ENCODE measurements at places on chromosomes 16 and 17. TPM values are rescaled to one million over a fixed set of nuclear protein-coding genes. Genes with fewer than 3 reads are reported as not detected.
A peak's percentile ranks its signal among the peaks of the same experiment; 100 is the strongest.

- no peak for DNase-seq
- no peak overlapping the region for H3K4me3 ChIP-seq
- no peaks in the 10 kb centered on the region for H3K4me1 ChIP-seq
- no peaks in the 10 kb centered on the region for H3K36me3 ChIP-seq
- H3K27ac ChIP-seq, result no peak overlapping the region
Measured at GRCh38 chr17:48299760-48300159, 130.3 kb downstream of the SKAP1 start.

The BICDL2 gene
- total RNA-seq, result not detected

The CFAP119 gene
- 9.6 TPM for total RNA-seq

The SGCA gene
- total RNA-seq, result 7.8 TPM

- no peak within 1 kb of the TSS for H3K4me3 ChIP-seq
- no peak for DNase-seq
- peaks cover 26% of the 10 kb centered on the region for H3K4me1 ChIP-seq
- no peak within 1 kb of the TSS for H3K27ac ChIP-seq
Measured at GRCh38 chr17:48728232-48729231, at the start of gene HOXB13. HOXB13 (minus strand) TSS chr17:48728750; CDS start chr17:48728593, 157 bp downstream.

DNA sequence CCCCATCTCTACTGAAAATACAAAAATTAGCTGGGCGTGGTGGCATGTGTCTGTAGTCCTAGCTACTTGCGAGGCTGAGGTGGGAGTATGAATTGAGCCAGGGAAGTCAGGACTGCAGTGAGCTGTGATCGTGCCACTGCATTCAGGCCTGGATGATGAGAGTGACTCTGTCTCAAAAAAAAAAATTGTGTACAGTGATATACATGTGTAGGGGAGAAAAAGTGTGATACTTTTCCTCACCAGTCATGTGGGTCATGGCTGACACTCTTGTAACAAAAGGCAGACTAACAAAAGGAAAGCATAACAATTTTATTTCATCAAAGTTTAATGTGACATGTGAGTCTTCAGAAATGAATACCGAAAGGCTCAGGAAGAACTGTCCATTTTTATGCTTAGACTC, 2.0 kb upstream of the ABCC12 start:
- no peak overlapping the region for H3K27ac ChIP-seq
- no peaks in the 10 kb centered on the region for H3K27me3 ChIP-seq

The CDH8 gene
- 0.22 TPM for total RNA-seq

The NACA2 gene
- not detected for total RNA-seq

The NMRAL1 gene
- 55.5 TPM for total RNA-seq

DNA sequence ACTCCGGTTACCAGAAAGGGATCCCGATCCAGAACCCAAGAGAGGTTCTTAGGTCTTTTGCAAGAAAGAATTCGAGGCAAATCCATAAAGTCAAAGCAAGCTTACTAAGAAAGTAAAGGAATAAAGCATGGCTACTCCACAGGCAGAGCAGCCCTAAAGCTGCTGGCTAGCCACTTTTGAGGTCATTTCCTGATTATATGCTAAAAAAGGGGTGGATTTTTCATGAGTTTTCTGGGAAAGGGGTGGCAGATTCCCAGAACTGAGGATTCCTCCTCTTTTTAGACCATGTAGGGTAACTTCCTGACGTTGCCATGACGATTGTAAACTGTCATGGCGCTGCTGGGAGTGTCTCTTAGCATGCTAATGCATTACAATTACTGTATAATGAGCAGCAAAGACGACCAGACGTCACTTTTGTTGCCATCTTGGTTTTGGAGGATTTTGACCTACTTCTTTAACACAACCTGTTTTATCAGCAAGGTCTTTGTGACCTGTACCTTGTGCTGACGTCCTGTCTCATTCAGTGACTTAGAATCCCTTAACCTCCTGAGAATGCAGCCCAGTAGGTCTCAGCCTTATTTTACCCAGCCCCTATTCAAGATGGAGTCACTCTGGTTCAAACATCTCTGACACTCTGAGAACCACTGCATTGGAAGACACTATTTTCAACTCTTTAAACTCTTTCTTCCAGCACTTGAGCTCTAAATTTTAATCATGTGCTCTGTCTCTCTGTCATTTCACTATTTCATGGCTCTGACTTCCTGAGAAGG, 203.6 kb upstream of the CACNG3 start:
- no peak for DNase-seq
- H3K36me3 ChIP-seq, result no peaks in the 10 kb centered on the region
- H3K4me3 ChIP-seq, result no peak overlapping the region
- H3K4me1 ChIP-seq, result no peaks in the 10 kb centered on the region
- H3K27me3 ChIP-seq, result no peaks in the 10 kb centered on the region
- H3K27ac ChIP-seq, result no peak overlapping the region

GRCh38 chr17:55264645-55265298, at the start of gene HLF:
HLF (plus strand) TSS chr17:55264960; CDS start chr17:55265485, 525 bp downstream.
- peak; percentile 67 for DNase-seq
- H3K27me3 ChIP-seq, result peaks cover 8% of the 10 kb centered on the region
- no peaks in the 10 kb centered on the region for H3K4me1 ChIP-seq
- H3K36me3 ChIP-seq, result no peaks in the 10 kb centered on the region
- H3K4me3 ChIP-seq, result peak within 1 kb of the TSS; percentile 55

DNA sequence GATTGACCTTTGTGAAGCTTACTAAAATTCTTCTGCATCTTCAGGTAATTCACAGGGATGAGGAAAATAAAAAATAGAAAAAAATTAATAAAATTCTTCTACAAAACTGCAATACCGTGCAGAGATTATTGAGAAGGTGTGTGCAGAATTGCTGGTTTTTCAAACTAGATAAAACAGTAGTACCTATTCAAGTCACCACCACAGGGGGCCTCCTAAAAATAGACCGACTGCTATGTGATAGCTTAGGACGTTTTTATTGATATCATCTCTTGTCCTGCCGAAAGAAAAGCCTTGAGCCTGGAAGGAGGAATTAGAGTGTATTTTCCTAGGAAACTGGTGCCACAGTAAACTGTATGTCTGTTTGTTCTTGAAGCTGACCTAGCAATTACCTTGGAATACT, 325.9 kb downstream of the ZFHX3 start:
- no peak overlapping the region for H3K27ac ChIP-seq
- DNase-seq, result no peak
- no peak overlapping the region for H3K4me3 ChIP-seq
- no peaks in the 10 kb centered on the region for H3K36me3 ChIP-seq
- no peaks in the 10 kb centered on the region for H3K4me1 ChIP-seq

- peaks cover 38% of the 10 kb centered on the region for H3K4me1 ChIP-seq
- DNase-seq, result no peak
- H3K27me3 ChIP-seq, result no peaks in the 10 kb centered on the region
- H3K36me3 ChIP-seq, result no peaks in the 10 kb centered on the region
- no peak overlapping the region for H3K4me3 ChIP-seq
Measured at GRCh38 chr16:66618588-66619375, 14.3 kb downstream of the CMTM3 start.

The PPP1R27 gene
- 2.6 TPM for total RNA-seq

- H3K36me3 ChIP-seq, result no peaks in the 10 kb centered on the region
- no peaks in the 10 kb centered on the region for H3K4me1 ChIP-seq
- H3K27me3 ChIP-seq, result no peaks in the 10 kb centered on the region
- H3K4me3 ChIP-seq, result no peak overlapping the region
Measured at GRCh38 chr16:13961099-13961811, 41.3 kb downstream of the ERCC4 start.

DNA sequence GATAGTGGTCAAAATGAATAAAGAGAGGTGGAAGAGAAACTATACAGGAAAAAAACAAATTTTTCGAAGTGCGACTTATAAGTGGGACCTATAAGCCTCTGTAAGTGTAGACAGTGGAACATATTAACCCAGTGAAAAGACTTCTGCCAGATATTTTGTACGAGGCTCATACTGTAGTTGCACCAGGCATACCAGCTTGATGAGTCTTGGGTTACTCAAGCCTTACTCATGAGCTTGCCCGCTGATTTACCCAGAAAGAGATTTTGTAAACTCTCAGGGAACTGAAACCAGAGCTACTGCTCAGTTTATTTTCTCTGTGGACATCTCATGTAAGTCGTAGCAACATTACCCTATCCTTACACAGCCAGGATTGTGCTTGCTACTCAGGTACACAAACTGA, 708.0 kb upstream of the SOX9 start:
- no peaks in the 10 kb centered on the region for H3K4me1 ChIP-seq
- DNase-seq, result no peak
- H3K27ac ChIP-seq, result no peak overlapping the region

GRCh38 chr16:1363501-1364041, 11.8 kb downstream of the GNPTG start:
- no peaks in the 10 kb centered on the region for H3K4me1 ChIP-seq
- no peaks in the 10 kb centered on the region for H3K27me3 ChIP-seq
- no peak overlapping the region for H3K4me3 ChIP-seq
- H3K36me3 ChIP-seq, result peaks cover 96% of the 10 kb centered on the region

DNA sequence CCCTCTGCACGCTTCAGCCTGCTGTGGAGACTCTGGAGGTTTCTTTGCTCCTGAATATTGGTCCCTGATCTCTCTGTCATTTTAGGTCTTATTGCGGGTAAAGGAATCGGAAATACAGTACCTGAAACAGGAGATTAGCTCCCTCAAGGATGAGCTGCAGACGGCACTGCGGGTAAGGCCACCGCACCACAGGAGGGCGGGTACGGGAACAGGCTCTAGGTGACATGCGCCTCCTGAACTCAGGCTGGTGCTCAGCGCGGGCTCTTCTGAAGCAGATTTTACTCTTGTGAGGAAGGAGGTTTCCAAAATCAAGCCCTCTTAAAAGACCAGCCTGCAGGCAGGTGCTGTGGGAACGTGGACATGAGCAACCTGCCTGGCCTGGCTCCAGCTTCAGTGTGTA, 29.8 kb downstream of the PLD6 start:
- no peak overlapping the region for H3K27ac ChIP-seq
- H3K4me1 ChIP-seq, result no peaks in the 10 kb centered on the region
- H3K27me3 ChIP-seq, result no peaks in the 10 kb centered on the region
- H3K4me3 ChIP-seq, result no peak overlapping the region

The TPPP3 gene
- total RNA-seq, result 5.7 TPM

DNA sequence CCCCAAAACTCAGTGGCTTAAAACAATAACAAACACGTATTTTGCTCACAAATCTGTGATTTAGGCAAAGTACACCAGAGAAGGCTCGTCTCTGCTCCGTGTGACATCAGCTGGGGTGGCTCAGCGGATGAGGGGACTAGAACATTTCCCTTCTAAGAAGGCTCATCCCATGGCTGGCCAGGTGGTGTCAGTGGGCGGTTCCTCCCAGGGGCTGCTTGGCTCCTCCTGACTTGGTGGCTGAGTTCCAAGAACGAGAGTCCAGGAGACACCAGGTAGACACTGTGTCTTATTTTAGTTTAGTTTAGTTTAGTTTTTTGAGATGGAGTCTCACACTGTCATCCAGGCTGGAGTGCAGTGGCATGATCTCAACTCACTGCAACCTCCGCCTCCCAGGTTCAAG, 5.6 kb upstream of the CHMP6 start:
- no peaks in the 10 kb centered on the region for H3K36me3 ChIP-seq
- H3K27me3 ChIP-seq, result no peaks in the 10 kb centered on the region
- no peak for DNase-seq
- H3K27ac ChIP-seq, result no peak overlapping the region

GRCh38 chr16:79932572-79932971, 332.0 kb upstream of the MAF start:
- H3K27ac ChIP-seq, result no peak overlapping the region
- no peak overlapping the region for H3K4me3 ChIP-seq

- no peak overlapping the region for H3K4me3 ChIP-seq
- H3K36me3 ChIP-seq, result peaks cover 16% of the 10 kb centered on the region
- H3K27me3 ChIP-seq, result no peaks in the 10 kb centered on the region
- peaks cover 48% of the 10 kb centered on the region for H3K4me1 ChIP-seq
Measured at GRCh38 chr17:29124925-29125273, 55.3 kb downstream of the MYO18A start.

The MYH1 gene
- total RNA-seq, result 0.39 TPM

Data from tibial nerve (tissue), 4 donors.